NCI-H1930 (cell line): ENCODE measurements at places on chromosomes 3 and 15.

DNA sequence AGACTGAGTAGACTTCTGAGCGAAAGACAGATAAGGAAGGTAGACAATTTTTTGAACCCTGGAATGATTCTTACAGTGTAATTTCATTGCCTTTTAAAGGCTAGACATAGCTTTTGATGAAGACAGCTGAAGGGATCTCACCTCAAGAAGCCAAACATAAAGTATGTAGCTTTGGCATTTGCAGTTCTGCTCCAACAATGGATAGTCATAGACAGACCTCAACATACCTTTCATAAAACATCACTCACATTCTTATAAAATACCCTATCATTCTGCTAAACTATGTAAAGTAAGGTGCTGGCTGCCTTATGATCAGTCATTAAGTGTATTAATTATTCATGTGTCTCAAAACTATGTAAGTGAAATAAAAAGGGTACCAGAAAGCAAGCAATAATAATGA, 70.0 kb downstream of the UBE3A start:
- DNase-seq = no peak

DNA sequence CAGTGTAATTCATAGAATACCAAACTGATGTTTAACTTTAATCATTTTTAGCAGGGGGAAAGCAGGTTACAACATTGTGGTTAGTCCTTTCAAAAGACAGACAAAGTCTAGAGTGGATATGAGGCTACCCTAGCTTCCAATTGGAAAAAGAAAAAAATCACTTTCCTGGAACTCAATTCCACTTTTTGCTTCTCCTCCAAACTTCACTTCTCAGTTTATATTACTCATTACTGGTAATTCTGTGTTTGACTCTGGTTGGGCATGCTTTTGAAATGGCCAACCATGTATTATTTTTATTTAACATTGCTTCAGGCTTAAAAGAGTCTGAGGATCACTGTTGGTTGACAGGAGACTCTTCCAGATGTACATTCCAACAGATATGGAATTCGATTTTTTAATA, 84.8 kb downstream of the RAP2B start:
- no peak for DNase-seq

DNA sequence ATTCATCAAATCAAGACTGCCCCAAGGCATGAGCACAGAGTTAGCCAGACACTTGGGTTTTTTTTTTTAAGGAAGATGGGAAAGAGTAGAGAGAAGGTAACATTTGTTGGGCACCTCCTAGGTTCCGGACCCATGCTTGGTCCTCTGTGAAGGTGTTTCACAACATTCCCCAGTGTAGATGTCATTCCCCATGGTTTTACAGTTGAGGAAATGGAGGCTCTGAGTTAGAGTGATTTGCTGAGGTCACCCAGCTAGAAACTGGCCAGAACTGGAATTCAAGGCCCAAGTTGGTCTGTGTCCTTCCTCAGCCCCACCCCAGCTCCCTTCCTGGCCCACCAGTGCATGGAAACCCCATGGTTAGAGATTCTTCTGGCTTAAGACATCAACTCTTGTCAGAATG, 19.9 kb downstream of the WNT7A start:
- DNase-seq = no peak

DNA sequence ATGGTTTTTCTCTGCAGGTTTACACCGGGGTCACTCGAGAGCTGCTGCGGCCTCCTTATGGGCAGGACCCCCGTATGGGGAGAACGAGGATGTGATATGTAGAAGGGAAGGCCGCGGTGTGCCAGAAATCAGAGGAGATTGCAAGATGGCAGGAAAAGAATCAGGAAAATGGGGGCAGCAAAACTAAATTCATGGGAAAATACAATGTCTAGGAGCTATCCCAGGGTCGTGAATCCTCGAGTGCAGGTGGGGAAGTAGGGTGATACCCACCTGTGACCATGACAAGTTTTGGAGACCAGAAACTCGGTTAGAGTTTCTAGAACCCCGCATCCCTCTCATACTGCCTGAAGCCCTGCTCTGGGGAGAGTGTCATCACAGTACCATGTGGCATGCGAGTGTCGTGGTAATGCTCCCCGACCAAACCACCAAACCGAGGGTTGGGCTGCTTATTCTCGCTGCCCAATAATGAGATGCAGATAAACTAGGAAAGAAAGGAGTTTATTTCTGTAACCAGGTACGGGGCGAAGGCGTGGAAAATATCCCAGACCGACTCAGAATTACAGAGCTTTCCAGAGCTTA, 781 bp downstream of the TRNT1 start:
- no peak for DNase-seq

- no peak for DNase-seq
Measured at GRCh38 chr3:8494327-8494726, 7.3 kb upstream of the LMCD1 start.

DNA sequence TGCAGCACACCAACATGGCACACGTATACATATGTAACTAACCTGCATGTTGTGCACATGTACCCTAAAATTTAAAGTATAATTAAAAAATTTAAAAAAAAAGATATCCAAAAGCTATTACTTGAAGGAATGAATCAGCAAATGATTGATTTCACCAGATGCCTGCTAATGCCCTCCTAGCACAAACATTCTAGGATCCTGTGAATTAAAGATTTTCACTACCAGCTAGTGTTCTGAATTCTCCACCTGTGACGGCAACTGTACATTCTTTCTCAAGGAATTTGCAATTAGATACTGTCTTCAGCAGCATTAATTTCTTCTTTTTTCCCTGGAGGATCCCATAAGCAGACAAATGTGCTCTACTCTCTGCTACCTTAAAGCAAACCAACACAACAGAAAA, 694.9 kb downstream of the NTRK3 start:
- no peak for DNase-seq

DNA sequence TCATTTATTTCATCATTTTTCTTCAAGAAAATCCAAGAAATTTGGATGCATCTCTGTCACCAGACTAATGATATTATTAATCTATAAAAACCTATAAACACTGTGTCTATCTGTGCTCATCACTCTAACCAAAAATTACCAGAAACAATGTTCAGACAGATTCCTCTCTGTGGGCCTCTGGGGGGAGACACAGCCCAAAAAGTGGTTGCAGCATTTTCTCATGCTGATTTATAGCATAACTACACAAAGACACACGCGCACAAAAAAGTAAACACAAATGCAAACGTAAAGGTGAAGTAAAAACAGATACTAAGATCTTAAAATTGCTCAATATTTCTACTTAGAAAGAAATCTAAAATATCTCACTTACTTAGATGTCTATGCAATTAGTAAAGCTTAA, 976.0 kb downstream of the GBE1 start:
- no peak for DNase-seq

DNA sequence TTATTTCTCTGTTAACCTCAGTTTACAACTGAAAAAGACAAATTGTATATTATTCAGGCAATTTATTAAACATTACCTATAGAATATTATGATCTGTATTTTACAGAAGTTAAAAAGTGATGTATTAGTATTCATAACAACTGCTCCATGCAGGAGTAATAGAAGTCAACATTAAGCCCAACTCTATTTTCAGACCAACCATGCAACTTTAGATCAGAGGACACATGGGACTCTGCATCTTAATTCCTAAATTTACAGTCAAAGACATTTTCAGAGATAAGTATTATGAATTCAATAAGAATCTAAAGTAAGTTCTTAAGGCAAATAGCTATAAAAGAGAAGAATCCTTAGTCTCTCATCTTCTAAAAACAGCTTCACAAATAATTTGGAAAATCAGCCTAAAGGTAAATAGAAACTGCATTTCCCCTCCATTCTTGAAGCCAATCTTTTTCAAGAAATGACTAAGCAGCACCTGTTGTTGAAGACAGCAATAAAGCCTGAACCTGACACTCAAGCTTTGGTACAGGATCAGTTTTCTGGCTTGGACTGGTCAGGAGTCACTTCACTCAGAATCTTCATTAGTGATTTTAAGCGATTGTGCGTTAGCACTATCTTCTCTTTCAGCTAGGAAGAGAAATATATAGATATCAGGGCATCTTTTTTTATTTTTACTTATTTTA, 23.0 kb downstream of the OIP5 start:
- no peak for DNase-seq

DNA sequence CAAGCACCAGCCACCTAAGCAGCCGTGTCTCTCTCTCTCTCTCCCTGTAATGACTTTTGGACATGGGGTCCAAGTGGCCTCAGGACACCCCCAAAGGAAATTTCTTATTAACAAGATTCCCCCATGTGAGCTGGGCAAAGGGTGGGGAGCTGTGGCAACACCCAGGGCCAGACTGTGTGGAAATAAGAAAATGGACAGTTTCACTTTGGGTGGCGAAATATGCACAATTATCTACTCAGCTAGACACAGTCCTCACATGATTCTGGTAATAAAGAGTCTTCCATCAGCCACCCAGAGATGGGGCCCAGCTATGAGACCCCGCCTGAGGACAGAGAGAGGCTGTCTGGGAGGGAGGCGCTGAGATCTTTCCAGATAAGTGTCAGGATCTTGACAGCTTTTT, 96.8 kb upstream of the TPM1 start:
- no peak for DNase-seq

GRCh38 chr15:100002086-100002620, 268.9 kb upstream of the LYSMD4 start:
- DNase-seq = no peak

- DNase-seq = no peak
Measured at GRCh38 chr15:57607570-57608000, 15.9 kb downstream of the MYZAP start.

GRCh38 chr15:61634837-61635236, 405.7 kb upstream of the RORA start:
- DNase-seq = no peak

DNA sequence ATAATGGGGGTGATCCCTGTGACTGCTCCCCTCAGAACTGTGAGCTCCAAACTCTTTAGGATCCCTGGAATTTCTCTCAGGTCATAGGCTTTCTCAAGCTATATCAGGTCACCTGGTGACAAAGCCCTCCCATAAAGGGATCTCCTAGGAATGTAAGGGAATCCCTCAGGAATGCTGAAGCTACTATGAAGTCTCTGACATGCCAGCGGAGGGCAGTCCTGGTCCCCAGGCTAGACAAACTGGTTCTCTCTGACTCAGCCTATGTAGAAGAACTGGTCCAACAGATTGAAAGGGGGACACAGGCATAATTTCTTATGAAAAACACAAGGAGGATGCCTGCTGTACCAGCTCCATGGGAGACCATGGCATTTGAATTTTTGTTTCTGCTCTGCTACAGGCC, 6.7 kb downstream of the LPCAT4 start:
- no peak for DNase-seq

GRCh38 chr15:60419753-60420152, 22.0 kb upstream of the ANXA2 start:
- DNase-seq = no peak

DNA sequence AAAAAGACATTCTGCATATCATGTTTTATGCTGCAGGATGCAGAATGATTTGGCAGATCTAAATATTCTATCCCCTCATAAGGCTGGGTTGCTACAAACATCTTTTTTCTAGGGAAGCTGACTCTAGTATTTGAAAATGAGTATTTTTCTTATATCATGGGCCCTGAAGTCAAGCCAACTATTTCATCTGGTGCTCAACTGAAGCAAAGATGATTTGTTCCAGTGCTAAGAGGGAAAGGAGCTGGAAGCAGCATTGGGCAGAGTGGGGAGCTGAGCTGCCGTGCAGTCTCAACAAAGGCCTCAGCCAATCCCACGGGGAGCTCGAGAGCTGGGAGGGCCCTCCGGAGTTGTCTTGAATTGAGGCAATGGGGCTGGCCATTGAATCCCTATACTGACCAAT, 155.3 kb upstream of the SLCO3A1 start:
- DNase-seq = no peak

DNA sequence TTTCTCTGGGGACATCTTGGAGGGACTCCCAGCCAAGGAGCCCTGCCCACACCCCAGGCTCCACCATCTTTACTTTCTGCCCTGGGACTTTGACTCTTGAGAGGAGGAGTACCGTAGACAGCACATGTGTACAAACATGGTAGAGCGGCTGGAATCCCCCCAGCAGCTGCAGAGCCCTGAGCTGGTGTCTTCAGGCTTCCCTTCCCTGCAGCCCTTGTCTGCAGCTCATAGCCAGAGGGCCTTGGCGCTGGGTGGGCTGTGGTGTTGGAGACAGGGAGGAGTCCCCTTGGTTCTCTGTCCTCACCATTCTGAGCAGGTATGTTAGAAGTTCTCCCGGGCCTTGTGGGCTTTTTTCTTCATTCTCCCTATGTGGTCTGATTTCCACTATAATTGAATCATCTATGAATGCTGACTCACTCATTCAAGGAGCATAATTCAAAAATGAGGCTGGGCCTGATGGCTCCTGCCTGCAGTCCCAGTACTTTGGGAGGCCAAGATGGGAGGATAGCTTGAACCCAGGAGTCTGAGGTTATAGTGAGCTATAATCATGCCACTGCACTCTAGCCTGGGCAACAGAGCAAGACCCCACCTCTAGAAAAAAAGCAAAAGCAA, 97.8 kb upstream of the MEF2A start:
- no peak for DNase-seq

- DNase-seq = no peak
Measured at GRCh38 chr3:78969483-78969882, 798.3 kb downstream of the ROBO1 start.

- no peak for DNase-seq
Measured at GRCh38 chr3:45988362-45988761, 7.3 kb downstream of the FYCO1 start.

DNA sequence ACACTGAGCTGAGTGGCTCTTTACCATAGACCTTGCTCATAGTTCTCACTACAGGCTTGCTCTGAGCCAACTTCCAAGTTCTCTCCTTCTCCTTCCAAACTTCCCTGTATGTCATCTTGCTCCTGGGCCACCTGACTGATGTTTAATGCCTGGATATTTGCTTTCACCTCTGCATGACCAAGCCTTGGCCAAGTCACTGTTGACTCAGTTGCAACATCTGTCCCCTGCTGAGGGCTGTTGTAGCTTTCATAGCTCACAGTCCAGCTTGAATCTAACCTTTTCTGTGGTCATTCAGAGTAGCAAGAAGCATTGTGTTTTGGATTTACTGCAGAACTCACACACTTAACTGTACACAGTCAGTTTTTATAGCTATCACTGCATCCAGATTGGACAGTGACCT, 171.8 kb upstream of the ROPN1 start:
- DNase-seq = no peak

GRCh38 chr3:155233213-155233612, 60.3 kb downstream of the STRIT1 start:
- DNase-seq = no peak

- DNase-seq = no peak
Measured at GRCh38 chr3:25214034-25214433, 214.0 kb upstream of the RARB start.

- no peak for DNase-seq
Measured at GRCh38 chr15:90561344-90562244, 31.9 kb downstream of the CRTC3 start.
